Neural progenitor cell (in vitro differentiated cells): ENCODE measurements at places on chromosomes 1 and 21. TPM values are rescaled to one million over a fixed set of nuclear protein-coding genes. Genes with fewer than 3 reads are reported as not detected.

Gene KRTAP12-2
- not detected in 2 replicates for total RNA-seq

Gene PGLYRP3
- total RNA-seq: not detected in 2 replicates

Gene DNAJC28
- total RNA-seq: 3.8 and 4.7 TPM in 2 replicates

Gene TMEM52
- total RNA-seq: 2.9 and 7.4 TPM in 2 replicates

Gene AMY1B
- total RNA-seq: not detected in 2 replicates

Gene PLCH2
- total RNA-seq: 0.54 and 2.0 TPM in 2 replicates

Gene C8A
- not detected in 2 replicates for total RNA-seq

Gene ZZZ3
- total RNA-seq: 85.1 and 106 TPM in 2 replicates

Gene C8B
- not detected in 2 replicates for total RNA-seq

Gene IVL
- total RNA-seq: not detected in 2 replicates

Gene PSMA5
- 49.9 and 62.0 TPM in 2 replicates for total RNA-seq

Gene SPRR1B
- total RNA-seq: not detected in 2 replicates

- DNase-seq: no peak
Measured at GRCh38 chr21:32626621-32627196, 14.5 kb upstream of the CFAP298 start.

- no peak for DNase-seq
Measured at GRCh38 chr21:41673071-41673470, 93.8 kb downstream of the RIPK4 start.

GRCh38 chr1:150778409-150778808 is 12.8 kb upstream of the CTSS start:
- no peak for DNase-seq

- no peak for DNase-seq
Measured at GRCh38 chr1:41010345-41010744, 11.2 kb downstream of the SLFNL1 start.

- no peak for DNase-seq
Measured at GRCh38 chr1:107184888-107185287, 44.0 kb downstream of the NTNG1 start.

DNA sequence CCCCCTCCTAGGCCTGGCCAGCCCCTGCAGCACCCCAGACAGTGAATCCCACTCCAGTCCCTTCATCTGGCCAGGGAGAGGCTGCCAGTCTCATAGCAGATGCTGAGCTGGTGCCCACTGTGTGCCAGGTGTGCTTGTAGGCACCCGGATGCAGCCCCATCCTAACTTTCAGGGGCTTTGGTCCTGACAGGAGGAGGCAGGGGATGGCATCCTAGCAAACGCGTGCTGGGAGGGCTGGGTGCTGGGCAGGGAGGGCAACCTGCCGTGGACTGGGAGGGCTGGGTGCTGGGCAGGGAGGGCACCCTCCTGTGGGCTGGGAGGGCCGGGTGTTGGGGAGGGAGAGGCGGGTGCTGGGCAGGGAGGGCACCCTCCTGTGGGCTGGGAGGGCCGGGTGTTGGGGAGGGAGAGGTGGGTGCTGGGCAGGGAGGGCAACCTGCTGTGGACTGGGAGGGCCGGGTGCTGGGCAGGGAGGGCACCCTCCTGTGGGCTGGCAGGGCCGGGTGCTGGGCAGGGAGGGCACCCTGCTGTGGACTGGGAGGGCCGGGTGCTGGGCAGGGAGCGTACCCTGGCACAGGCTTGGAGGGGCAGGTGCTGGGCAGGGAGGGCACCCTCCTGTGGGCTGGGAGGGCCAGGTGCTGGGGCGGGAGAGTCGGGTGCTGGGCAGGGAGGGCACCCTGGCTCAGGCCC is 35.3 kb downstream of the SLC19A1 start:
- DNase-seq: no peak

DNA sequence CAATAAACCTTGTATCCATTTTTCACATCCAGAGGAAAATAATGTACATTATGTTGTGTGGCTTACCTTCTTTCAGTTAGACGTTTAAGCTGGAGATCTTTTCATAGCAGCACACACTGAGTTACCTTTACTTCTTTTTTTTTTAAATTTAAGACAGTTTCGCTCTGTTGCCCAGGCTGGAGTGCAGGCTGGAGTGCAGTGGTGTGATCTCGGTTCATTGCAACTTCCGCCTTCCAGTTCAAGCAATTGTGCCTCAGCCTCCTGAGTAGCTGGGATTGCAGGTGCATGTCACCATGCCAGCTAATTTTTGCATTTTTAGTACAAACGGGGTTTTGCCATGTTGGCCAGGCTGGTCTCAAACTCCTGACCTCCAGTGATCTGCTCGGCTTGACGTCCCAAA is 7.4 kb upstream of the CAMTA1 start:
- no peak for DNase-seq

- DNase-seq: no peak
Measured at GRCh38 chr1:183905508-183906113, 100.7 kb downstream of the RGL1 start.

GRCh38 chr1:111615870-111616715 is 3.5 kb upstream of the RAP1A start:
- DNase-seq: no peak

GRCh38 chr1:27571439-27572018 is 32.4 kb downstream of the AHDC1 start:
- peak; percentile 67 for DNase-seq

GRCh38 chr1:241924080-241924808 is 33.3 kb upstream of the BECN2 start:
- DNase-seq: no peak

GRCh38 chr1:197254866-197255265 is 13.2 kb upstream of the CRB1 start:
- DNase-seq: no peak

- DNase-seq: no peak
Measured at GRCh38 chr1:160166166-160166868, 14.9 kb downstream of the ATP1A4 start.

DNA sequence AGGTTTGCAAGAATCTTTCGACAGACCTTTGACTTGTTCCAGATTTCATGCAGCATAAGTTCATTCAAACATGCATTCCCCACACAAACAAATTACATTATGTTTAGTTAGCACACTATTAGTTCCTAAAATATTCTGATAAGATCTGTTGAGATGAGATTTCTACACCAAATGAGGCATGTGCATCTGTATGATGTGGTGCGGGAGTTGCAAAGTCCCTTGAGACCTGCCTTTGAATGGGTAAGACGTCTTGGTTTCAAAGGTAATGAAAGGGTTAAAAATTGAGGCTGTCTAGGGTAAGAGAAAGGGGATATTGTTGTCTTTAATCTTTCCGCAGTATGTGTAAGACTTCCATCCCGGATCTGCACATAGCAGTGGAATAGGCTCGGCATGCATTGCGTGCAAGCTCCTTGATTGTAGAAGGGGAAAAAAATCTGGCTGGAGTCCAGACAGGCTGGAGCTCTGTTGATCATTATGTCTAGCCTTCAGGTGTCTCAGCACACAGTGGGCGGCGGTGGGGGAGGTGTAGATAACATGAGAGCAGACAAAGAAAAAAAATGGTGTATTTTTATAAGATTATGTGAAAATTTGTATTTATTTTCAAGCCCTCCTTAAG is 296.6 kb downstream of the PTPRC start:
- DNase-seq: peak; percentile 9

DNA sequence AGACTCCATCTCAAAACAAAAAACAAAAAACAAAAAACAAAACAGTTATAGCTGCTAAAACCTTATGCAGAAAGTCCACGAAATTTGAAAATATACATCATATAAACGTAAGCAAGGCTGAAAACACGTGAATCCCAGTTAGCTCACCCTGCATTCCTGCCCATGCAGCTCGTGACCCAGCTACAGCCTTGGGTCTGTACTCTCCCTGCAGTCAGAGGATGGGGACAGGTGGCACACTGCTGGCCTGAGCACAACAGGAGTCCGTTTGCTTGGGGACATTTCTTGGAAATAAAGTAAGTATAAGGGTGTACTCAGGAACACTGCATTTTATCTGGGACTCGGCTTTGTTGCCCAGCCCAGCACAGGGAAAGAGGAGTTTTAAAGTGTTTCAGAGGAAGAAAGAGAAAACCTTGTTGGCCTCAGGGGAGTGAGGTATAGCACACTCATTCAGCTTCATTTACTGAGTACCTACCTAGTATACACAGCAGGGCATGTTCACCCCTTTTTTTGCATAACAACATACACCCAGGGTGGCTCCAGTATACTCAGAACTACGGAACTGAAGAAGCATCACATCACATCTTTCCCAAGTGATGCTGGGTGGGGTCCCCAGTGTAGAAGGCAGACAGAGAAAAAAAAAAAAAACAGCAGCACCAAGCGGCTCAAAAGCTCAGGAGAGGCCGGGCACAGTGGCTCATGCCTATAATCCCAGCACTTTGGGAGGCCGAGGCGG is 44.1 kb downstream of the CAPZB start:
- DNase-seq: no peak

DNA sequence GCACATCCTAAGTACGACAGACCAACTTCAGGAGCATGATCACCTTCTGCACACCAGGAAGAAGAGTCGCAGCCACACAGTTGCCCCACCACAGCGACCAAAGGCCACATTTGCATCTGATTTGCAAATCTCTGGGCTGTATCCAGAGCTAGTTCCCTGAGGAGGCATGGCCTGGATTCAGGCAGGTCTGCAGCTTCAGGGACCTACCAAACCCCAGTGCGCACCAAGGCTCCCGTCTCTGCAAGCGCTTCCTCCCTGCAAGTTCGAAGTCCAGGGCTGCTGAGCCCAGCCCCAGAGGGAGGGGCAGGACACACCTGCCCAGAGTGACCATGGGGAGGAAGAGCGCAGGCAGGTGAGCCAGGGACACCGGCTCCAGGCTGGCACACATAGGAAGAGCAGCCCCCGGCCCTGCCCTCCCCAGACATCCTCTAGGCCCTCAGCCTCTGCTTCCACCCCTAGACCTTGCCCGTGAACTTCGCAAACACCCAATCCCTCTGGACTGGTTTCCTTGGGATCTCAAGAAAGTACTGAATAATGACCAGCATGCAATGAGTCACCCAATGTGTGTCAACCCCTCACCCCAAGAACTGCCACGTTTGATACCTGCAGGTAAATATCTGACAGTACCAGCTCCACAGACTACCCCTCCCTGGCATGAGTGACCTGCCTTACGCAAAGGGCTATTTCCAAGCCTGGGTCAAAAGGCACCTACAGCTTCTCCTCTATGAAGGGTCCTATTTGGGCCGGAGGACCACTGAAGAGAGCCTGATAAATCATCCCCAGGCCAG is 36.8 kb downstream of the CASZ1 start:
- DNase-seq: no peak

GRCh38 chr1:41917835-41918449 is 780 bp downstream of the HIVEP3 start:
- DNase-seq: peak; percentile 86

- no peak for DNase-seq
Measured at GRCh38 chr1:154270833-154271232, 1.6 kb upstream of the HAX1 start.

DNA sequence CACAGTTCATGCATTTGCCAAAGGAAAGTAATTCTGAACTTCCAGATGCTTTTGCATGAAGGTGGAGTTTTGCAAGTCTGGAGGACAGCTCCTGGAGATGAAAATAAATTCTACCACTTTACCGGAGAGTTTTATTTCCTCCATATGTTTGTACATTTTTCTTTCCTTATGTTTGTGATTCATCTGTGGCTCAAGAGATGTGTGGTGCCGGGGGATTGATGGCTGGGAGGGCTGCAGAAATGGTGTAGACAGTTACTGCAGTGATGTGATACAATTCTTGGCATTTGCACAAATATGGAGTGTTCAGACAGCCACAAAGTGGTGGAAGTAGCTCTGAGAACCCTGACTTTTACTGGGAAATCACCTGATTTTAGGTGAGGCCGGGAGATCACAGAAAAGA is 58.5 kb upstream of the ASB17 start:
- DNase-seq: no peak

GRCh38 chr1:171266930-171267329 is 18.6 kb downstream of the FMO1 start:
- DNase-seq: no peak

DNA sequence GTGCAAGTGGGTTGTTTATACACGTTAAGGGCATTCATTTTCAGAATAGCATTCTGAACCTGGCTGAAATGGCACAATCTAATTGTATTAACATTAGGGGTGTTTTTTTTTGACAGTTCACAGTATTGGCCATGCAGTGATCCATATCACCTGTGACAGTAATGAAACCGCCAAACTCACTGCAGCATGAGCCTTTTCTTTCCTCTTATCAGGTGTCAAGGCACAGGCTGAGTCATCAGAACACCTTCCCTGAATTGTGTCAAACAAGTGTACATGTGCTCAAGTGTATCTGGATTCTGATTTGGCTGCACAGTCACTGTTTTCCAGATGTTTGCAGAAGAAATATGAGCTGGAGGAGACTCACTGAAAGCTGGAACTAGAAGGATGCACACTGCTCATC is 47.7 kb upstream of the C8B start:
- no peak for DNase-seq

DNA sequence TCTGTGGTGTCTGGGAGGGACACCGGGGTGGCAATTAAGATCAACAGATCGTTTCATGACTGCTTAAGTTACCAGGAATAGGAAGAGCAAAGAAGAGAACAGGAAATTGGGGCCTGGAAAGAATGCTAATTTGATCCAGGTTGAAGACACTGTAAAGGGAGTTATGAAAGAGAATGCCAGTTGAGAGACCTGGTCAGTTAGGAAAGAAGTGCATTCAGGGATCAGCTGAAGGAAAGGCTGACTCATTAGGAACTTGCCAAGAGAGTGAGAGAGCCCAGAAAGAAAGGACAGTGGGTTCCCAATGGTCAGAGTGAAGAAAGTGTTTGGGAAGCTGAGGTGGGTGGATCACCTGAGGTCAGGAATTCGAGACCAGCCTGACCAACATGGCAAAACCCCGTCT is 119.6 kb downstream of the UBE2U start:
- DNase-seq: no peak

GRCh38 chr21:32410916-32411315 is 1.6 kb upstream of the EVA1C start:
- DNase-seq: no peak

GRCh38 chr21:45460611-45461368 is 55.8 kb downstream of the COL18A1 start:
- DNase-seq: no peak

- no peak for DNase-seq
Measured at GRCh38 chr1:183058851-183059502, 35.8 kb downstream of the LAMC1 start.

GRCh38 chr1:156422602-156423091 is 53.6 kb downstream of the RHBG start:
- DNase-seq: no peak

DNA sequence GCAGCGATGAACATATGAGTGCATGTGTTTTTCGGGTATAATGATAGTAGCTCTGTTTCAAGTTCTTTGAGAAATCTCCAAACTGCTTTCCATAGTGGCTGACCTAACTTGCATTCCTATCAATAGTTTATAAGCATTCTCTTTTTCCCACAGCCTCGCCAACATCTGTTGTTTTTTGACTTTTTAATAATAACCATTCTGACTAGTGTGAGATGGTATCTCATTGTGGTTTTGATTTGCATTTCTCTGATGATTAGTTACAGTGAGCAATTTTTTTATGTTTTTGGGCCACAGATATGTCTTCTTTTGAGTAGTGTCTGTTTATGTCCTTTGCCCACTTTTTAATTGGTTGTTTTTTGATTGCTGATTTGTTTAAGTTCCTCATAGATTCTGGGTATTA is 10.6 kb upstream of the RUNX1 start:
- no peak for DNase-seq
